ENCODE measurements at places on chromosomes 4 and X.

DNA sequence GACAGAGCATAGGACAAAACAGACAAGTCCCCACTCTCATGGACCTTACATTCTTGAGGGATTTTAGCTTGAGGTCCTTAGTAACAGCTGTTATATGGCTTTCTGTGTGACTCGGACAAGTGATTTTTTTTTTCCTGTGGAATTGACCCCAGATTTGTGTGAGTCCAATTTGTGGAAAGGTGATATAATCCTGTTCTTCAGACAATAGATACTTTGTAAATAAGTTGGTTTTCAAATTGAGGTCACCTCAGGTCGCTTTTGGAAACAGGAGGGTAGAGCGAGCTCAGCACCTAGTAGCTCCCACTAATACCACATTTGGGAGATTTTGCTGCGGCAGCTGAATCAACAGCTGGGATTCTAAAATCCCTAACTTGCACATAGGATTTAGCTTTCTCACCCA, 1008.8 kb downstream of the ADGRL3 start:
- no peak for DNase-seq

DNA sequence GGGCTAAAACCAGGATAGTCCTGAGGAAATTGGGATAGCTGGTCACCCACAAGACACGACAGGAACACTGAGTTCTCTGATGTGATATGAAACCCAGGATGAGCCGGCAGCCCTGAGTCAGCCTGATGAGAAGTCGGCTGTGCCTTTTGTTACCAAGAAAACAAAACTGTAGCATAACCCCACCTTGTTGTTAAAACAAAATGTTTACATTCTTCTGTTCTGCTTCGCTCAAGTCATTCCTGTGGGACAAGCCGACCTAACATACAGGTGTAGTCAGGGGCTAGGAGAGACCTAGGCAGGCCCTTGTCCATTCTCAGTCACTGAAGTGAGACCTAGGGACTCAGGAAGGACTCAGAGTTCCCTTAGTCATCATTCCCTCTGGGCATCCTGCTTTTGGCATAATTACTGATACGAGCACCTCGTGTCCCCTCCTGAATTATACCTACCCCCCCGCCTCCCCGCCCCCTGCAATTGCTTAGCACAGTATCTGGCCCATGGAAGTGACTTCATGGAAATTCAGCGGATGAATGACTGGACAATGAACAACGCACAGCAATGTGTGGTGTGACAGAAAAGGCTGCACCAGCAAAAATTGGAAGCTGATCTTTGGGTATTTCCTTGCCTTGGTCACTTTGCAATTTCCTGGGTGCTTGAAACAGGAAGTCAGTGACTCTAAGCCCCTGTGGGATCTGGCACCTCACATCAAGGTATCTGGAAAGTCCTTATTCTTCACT, 31.9 kb upstream of the TLR2 start:
- DNase-seq, result no peak

DNA sequence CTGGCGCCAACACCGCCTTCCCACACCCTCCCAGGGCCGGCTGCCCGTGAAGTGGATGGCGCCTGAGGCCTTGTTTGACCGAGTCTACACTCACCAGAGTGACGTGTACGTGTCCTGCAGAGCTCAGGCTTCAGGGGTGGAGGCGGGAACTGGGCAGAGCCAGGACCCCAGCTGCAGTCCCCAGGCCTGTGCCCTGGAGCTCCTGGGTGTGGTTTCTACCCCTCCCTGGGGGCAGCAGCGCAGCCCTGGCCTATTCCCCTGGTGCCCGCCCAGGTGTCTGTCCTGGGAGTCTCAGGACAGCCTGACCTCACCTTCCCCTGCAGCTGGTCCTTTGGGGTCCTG, 13.1 kb downstream of the FGFR3 start:
- no peak for DNase-seq

DNA sequence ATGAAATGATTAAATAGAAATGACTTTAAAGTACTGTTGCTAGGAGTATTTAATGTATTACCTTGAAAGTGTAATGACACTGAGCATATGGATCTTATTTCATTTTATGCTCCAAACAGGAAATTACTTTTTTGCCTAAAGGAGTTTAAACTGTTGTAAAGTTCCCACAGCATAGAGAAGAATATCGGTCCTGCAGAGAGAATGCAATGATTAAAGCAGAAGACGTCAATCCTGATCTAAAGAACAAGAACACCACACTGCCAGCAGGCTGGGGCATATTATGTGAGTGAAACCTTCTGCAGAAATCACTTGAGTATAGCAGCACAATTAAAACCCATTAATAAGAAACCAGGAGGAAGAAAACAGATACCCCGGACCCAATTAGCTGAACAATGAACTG, 72.8 kb upstream of the CAMK2D start:
- no peak for DNase-seq

GRCh38 chrX:10414862-10415261, 205.5 kb downstream of the MID1 start:
- DNase-seq, result peak; percentile 43

- DNase-seq, result no peak
Measured at GRCh38 chr4:105551965-105552746, at the start of gene ARHGEF38. Gene ARHGEF38, plus strand, starts transcription at chr4:105552620. Its CDS starts 146 bp downstream, at chr4:105552766.

DNA sequence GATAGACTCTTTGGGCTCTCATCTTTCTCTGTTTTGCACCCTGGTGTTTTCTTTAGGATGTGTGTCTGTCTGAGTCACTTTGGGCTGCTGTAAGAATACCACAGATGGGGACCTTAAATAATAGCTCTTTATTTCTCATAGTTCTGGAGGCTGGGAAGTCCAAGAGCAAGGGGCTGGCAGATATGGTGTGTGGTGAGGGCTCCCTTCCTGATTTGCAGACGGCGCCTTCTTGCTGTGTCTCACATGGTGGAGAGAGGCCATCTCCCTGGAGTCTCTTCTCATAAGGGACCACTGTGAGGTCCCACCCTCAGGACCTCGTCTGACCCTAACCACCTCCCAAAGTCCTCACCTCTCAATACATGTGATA, 93.7 kb upstream of the ADRA2C start:
- DNase-seq, result no peak

DNA sequence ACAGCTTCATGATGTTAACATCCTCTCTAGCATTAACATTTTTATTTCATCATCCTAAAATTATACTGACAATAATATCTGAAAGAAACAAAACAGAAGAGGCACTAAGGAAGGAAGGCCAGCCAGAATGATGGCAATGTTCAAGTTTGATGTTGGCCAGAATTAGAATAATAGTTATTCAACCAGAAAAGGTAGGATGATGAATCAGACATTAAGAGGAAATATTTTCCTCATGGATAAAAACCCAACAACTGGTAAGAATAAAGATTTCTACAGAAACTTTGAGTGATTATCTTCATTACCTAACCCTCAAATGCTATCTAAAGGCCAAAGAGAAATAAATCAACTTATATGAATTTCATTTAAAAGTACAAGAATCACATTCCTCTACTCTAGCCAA, 105.2 kb downstream of the PDE5A start:
- DNase-seq, result peak; percentile 68

DNA sequence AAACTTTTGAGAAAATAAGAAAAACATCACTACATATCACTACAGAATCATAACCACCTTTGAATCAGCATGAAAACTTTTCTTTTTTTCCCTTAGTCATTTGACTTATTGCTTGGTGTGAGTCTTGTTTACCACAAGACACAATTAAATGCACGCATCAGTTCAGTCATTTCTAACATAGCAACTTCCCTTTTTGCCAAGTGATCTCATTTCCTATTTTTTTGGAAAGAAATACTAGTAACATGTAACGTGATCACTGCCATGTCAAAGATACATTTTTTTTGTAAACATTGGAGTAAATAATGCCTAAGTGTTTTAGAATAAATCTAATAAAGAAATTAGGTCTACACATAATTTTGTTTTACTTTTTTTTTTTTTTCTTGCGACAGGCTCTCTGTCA, 5.1 kb upstream of the CXCL8 start:
- peak; percentile 49 for DNase-seq

GRCh38 chrX:37818031-37818430, 29.3 kb downstream of the DYNLT3 start:
- DNase-seq, result no peak

GRCh38 chr4:1523907-1524636, 117.8 kb upstream of the NKX1-1 start:
- no peak for DNase-seq

DNA sequence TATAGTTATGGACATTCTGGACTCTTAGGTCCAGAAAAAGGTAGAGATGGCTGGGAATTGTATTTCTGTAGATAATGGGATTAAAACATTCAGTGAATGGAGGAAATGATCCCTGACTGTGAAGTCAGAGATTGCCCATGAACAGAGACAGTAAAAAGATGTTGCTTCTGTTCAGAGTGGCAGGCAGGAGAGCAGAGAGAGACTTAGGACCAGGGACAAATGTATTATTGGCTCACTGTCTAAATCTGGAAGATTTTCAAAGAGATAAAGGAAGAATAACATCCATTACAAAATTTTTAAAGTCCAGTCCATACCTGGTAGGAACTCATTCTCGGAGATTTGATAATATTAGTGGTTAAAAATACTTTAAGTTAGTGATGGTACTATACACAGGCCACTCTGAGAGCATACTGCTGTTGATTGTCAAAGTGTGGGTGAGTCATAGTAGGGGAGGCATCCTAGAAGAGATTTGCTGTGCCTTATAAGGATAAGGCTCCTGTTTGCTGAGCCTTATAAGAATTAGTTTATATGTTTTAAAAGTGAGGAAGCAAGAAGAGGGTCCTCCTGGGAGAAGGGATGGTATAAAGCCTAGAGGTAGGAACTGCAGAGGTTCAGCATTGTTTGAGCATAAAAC, 53.0 kb downstream of the JADE3 start:
- peak; percentile 49 for DNase-seq

DNA sequence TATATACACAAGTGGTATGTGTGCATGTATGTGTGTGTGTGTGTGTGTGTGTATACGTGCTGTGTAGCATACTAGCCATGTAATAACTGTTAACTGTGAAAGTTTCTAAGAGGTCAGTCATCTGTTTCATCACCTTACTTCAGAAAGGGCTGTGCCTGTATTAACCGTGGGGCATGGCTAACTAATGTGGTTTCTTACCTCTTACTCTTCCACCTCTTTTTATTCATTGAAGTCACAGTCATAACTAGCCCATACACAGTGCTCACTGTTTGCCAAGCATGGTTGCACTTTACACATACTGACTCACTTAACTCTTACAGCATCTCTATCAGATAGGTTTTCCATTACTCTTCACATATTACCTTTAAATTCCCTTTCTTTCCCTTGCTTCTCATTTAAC, 23.7 kb upstream of the LRAT start:
- DNase-seq, result no peak

DNA sequence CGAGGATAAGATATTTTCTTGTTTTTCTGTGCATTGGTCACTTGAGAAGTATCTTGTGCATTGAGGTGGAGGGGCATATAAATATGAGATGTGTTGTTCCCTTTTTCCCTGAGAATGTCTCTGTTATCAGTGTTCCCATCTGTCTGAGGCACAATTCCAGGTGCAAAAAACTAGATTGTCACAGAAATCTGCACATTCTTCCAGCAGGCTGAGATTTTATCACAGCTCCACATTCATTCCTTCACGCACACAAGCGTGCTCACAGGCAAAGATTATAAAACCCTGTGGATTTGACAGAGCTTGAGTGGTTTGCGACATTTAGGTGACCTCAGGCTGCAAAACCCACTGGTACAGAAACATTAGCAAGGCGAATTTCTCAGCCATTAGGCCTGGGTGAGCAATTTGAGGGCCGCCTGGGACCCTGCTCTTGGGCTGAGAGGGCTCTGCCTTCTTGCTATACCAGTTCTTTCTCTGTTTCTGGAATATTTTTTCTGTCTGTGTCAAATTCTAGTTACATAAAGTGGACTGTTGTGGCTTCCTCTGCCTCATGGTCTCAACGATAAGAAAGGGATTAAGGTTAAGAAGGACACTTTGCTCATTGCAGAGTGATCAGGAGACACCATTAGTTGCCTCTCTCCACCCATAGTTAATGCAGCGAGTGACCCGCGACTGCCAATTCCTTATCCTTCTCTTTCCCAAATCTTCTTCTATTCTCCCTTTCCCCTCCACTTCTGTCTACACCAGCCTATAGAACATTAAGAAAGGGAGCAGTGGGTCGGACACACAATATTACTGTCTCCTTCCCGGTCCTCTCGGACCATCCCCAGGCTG, 86.7 kb upstream of the C1QTNF7 start:
- DNase-seq, result no peak

- DNase-seq, result peak; percentile 14
Measured at GRCh38 chr4:117400039-117400835, 314.9 kb upstream of the TRAM1L1 start.

DNA sequence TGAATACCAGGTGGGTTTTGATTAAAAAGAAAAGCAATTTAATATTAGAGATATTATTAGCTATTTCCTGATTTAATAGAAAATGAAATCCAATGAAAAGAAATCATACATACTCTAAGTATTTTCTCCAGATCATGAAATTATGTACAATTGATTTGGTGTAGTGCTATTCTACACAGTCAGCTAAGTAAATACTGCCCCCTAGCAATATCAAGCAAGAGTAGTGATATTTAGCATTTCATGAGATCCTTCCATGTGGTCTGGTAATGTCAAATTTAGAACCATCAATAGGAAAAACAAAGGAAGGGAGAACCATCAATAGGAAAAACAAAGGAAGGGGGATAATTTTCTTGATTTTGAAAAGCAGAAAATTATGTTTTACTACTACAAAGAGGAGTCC, 114.6 kb downstream of the TBCK start:
- peak; percentile 29 for DNase-seq

DNA sequence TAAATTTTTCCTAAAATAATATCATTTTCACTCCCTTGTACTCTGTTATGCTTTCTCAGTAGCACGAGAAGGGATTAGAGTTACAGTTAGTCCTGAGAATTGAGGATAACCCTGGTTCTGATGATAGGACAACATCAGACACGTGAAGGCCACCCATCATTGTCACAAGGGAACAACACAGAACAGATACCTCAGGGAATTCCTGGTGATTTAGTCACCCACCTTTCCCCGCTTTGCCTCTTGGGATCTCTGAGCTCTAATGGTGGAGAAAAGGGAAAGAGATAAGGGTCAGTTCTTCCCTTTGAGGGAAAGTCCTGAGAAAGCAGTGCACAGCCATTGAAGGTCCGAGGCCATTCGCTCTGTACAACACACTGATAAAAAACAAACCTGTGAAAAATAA, 112.3 kb upstream of the GALNT7 start:
- no peak for DNase-seq

- no peak for DNase-seq
Measured at GRCh38 chrX:148426467-148426866, 74.0 kb upstream of the AFF2 start.

- DNase-seq, result no peak
Measured at GRCh38 chr4:110412354-110413065, 63.4 kb upstream of the ENPEP start.

GRCh38 chr4:106365613-106366012, 3.0 kb downstream of the GIMD1 start:
- peak; percentile 94 for DNase-seq

DNA sequence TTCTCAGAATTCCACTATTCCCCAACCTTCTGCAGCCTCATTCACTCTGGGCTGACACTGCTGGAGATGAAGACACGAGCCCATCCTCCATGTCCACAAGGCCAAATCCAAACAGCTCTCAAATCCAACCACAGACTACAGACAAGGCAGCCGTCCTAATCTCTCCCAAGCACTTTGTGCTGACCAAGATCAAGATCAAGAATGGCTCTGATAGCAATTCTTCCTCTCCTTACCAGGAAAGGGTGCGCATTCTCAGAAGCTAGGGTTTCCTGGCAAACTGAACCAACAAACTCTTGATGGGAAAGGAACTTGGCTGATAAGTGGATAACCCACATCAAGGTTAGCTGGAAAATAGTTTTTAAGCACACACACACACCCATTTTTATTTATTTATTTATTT, 26.5 kb downstream of the RELL1 start:
- no peak for DNase-seq
